ENCODE measurements at places on chromosomes 2 and 18.

GRCh38 chr2:69335311-69335710 is 51.7 kb downstream of the GFPT1 start:
- peak; percentile 56 for DNase-seq

- peak; percentile 55 for DNase-seq
These were observed 146.1 kb downstream of the HAUS1 start for GRCh38 chr18:46250084-46250811.

DNA sequence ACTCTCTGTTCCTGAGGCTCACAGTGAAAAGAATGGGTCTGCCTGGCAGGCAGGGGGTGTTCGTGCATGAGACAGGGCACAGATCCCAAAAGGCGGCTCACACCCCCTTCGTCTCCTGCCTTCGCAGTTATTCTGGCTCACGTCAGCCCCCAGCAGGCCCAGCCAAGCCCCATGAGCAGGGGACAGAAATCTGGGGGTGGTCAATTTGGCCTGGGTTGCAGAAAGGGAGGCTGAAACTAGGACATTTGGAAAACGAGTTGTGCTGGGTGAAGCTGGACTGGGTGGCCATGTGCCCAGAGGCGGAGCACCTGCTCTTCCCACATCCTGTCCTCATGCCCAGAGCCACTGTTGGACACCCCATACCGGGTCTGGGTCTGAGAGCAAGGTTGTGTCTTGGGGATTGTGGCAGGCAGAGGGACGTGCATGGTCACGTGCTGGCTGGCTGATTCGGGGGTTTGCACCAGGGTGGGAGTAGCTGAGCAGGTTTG is 99.0 kb upstream of the MCFD2 start:
- no peak for DNase-seq

- no peak for DNase-seq
These were observed 75.7 kb upstream of the OTOS start for GRCh38 chr2:240216167-240216566.

DNA sequence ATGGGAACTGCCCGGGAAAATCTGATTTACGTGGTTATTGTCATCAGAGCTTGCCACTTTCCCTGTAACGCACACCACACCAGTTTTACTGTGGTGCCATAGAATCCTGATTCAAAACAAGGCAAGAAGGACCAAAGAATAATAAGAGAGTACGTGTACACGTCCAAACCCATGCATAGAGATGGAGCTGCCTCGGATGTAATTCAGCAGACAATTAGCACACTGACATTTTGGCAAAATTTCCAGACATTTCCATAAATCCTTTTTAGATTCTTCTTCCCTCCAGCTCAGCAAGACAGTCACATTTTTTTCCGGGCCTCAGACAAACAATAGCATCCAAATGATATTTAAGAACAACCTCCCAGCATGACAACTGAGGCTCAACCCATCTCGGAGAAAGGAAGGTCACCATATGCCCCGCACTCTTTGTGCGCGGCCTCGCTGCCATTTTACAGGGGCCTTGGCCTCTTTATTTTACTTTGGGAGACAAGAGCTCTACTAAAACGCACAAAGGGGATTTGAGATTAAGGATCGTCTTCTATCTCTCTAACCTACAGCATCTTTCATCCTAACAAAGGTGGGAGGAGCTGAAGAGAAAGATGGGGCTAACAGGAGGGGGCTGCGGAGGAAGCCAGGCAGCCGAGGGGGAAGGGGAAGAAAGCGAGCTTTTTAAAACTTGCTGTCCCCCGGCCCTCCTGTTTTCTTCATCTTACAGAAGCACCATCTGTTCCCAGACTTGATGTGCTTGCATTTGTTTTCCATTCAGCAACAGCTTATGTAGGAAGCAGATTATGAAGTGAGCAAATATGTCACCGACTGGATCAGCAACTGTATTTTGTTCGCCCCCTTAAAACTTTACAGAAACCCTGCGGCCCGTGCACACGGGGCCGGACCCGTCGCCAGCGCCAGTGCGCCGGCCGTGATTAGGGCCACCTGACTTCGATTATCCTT is 61.0 kb downstream of the CDCA7 start:
- DNase-seq: no peak

GRCh38 chr2:230972046-230972445 is 23.9 kb upstream of the SPATA3 start:
- DNase-seq: no peak

DNA sequence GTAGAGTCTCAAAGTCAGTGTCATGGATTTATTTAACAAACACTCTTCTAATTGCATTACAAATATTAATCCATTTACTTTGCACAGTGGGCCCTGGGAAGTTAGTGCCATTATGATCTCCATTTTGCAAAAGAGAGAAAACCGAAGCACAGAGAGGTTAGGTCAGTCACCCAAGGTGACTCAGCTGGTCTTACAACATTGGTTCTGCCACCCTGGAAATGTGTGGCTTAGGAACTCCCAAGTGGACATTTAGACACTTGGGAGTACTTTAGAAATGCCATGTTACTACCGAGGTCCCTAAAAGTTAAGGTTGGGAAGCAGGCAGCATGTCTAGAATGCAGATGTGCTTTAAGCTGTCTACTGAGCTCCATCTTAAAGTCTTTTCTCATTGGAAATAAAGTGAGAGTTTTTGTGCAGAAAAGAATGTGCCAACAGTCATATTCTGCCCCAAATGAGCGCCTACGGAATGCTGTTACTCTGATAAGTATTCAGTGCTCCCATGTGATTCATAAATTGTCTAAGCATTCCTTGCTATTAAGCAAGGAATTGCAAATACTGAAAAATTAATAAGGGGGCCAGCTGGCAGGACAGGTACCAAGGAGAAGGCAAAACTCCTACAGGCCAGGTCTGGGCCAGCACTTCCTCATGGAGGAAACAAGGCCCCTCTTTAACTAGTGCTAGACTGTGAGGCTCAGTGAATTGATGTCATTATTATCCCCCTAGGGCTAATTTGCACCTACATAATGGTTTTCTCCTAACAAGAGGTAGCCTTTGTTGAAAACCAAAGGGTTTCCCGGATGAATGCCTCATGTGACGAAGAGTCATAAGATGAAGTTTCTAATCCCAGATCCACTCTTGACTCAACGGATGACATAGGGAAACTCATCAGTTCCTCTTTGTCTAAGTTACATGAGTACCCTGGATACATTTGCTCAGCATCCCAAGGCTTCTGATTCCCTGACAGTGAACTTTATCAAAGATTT is 16.3 kb downstream of the NRP2 start:
- no peak for DNase-seq

GRCh38 chr2:150484006-150484405 is 3.5 kb downstream of the RND3 start:
- no peak for DNase-seq

GRCh38 chr2:113890253-113891235 is 655 bp downstream of the ACTR3 start:
- DNase-seq: no peak

GRCh38 chr2:62604336-62604735 is 98.3 kb upstream of the TMEM17 start:
- DNase-seq: no peak
